Fibroblast of skin of abdomen (primary cell): ENCODE measurements at places on chromosomes 2 and 18.
A peak's percentile ranks its signal among the peaks of the same experiment; 100 is the strongest.

GRCh38 chr2:159046966-159047365 lies 78.5 kb downstream of the TANC1 start:
- DNase-seq: peak; percentile 89

- no peak for DNase-seq
Observed at GRCh38 chr2:239538357-239539052, 137.7 kb upstream of the HDAC4 start.

DNA sequence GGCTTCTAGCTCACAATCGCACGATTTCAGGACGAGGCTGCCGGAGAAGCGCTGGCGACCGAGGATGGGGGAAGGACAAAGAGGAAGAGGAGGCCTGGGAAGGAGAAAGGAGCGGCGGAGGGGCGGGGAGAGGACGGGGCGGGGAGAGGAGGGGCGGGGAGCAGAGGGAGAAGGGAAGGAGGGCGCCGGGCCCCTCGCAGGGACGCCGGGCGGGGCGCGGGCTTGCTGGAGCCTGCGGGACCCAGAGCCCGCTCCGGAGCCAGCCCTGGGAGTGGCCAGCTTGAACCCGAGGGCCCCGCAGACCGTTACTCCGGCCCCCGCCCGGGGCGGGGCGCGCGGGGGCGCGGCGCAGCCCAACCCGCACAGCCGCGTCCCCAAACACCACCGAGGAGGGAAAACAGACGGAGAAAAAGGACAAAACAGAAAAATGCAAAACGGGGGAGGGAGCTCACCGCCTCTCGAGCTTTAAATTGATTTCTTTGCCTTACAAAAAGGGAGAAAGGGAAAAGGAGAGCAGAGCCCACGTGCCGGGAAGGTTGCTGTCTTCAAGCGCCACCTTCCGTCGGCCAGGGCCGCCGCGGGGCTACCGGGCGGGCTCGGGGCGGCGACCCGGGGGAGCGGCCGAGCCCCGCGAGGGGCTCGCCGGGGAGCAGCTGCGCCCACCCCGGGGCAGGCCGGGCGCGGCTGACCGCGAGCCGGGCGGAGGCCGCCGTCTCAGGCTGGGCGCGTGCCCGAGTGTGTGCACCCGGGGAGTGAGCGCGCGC lies 781 bp upstream of the SOX11 start:
- DNase-seq: peak; percentile 84

GRCh38 chr2:106995556-106995955 lies 109.6 kb upstream of the ST6GAL2 start:
- peak; percentile 89 for DNase-seq

- no peak for DNase-seq
Observed at GRCh38 chr18:24459772-24460171, 665 bp upstream of the HRH4 start.

- DNase-seq: no peak
Observed at GRCh38 chr2:21104030-21104660, 19.6 kb upstream of the TDRD15 start.

GRCh38 chr2:232896111-232896510 lies 26.0 kb downstream of the SNORC start:
- no peak for DNase-seq

- DNase-seq: no peak
Observed at GRCh38 chr2:48108455-48108854, 202.2 kb upstream of the FBXO11 start.

GRCh38 chr2:231854616-231855125 lies 68.4 kb downstream of the COPS7B start:
- DNase-seq: no peak

DNA sequence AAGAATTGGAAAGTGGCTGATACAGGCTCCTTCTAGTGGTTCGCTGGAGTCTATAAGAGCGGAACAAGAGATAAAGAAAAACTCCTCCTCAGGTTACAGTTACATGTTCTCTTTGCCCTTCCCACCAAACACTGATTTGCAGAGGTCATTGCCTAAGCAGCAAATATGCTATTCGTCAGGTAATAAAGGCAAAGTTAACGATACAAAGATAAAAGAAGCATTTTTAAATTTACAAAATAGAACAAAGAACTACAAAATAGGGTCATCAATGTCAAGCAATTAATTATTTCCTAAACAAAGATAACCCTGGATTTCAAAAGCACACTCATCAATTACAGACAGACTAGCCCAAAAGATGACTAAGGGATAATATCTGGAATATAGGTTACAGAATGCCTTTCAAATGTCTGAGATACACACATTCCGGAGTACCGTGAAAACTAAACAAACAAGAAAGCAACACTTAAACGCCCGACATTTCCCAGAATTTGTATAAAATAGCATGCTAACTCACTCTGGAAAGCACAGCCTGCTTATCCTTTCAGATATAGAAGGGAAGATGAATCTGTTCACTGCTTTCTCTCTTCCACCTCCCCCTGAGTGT lies 186.4 kb downstream of the MREG start:
- peak; percentile 38 for DNase-seq

DNA sequence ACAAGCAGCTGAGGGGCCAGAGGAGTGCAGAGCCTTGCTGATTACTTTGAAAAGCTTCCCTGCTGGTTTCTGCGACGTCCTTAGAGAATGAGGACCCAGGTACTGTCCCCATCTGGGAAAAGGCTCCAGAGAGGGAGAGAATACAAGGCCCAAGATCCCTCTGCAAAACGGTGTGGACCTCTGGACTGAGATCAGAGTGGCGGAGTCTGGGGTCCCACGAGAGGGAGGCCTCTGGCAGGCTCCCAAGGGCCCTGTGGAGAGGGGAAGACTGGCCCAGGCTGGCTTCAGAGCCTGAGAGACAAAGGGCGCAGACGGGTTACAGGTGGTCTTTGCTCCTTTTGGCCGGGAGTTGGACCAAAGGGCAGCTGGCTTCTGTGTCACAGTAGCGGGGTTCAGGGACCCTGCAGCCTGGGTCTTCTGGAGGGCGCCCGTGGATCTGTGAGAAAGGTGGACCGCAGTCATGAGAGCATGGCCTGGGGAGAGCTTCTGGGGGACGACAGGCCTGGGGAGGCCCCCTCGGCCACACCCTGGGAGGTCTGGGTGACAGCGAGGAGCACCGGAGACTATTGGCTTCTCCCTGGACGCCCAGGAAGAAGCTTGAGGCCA lies 805 bp downstream of the SNORC start:
- DNase-seq: no peak

- DNase-seq: no peak
Observed at GRCh38 chr2:168403736-168404135, 52.3 kb upstream of the CERS6 start.

DNA sequence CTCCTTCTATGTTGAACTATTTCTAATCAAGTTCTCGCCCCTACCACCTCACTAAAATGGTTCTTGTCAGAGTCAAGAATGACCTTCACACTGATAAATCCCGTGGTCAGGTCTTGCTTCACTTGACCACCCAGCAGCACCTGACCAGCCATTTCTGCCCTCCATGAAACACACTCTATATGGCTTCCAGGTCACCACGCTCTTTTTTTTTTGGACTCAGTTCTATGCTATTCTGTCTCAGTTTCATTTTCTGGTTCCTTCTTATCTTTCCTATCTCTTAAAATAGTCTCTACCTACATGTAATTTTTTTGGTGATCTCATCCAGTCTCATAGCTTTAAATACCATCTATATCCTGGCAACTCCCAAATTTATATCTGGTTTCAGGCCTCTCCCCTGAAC lies 11.4 kb downstream of the EIF2AK3 start:
- no peak for DNase-seq

DNA sequence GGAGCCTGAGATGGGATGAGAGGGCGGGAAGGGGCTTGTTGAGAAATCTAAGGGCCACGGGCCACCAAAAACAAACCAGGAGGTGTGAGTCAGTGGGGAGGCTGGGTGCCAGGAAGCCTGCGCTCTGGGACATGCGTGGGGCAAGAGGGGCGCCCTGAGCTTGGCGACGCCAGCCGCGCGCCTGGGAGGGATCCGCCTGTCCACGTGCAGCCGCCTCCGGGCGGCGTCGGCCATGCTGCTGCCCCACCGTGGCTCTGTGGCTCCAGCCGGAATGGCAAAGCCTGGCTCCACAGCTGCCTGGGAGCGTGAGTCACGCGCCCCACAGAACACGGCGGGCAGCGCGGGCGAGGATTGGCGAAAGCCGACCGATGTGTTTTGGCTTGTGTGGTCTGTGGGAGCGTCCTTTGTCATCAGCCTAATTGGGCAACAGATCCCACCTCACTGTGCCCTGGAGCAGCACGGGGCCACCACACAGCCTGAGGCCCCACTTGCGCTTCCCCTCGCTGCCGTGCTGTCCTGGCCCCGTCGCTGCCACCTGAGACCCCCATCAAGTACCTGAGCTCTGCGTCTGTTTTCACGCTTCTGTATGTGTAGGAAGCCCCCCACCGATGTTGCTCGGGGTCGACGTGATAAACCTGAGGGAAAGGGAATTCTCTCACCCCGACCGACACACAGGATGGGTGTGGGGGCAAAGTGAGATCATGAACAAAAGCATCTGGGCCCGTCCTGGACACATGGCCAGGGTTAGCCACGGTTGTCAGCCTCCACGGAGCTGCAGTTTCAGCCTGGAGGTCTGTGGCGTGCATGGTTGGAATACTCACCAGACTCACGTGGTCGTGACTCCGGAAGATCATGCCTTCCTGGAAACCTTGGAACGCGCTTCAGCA lies 80.5 kb downstream of the NFATC1 start:
- peak; percentile 44 for DNase-seq

- DNase-seq: no peak
Observed at GRCh38 chr18:76953156-76953555, 130.8 kb downstream of the ZNF236 start.

GRCh38 chr2:25905126-25905525 lies 26.8 kb upstream of the ASXL2 start:
- DNase-seq: no peak

DNA sequence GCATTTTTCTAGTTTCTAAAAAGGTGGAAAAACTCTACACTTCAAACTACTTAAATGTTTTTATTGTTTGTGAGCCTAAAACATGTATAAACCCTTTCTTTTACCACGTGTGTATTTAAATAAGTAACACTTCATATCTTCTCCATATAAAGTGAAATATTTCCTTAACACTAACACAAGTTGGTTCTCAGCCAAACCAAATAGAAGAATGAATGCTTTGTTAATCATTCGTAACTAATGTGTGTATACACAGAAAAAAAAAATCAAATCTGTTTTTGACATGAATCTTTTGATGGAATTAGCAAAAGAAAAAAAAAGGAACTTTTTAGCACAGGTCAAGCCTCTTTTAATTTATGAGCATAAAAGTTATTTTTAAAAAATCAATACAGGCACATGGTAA lies 89.3 kb downstream of the EHBP1 start:
- peak; percentile 65 for DNase-seq

- no peak for DNase-seq
Observed at GRCh38 chr2:239763433-239764097, 261.6 kb downstream of the NDUFA10 start.

- DNase-seq: no peak
Observed at GRCh38 chr2:171210864-171211431, 50.3 kb upstream of the TLK1 start.

DNA sequence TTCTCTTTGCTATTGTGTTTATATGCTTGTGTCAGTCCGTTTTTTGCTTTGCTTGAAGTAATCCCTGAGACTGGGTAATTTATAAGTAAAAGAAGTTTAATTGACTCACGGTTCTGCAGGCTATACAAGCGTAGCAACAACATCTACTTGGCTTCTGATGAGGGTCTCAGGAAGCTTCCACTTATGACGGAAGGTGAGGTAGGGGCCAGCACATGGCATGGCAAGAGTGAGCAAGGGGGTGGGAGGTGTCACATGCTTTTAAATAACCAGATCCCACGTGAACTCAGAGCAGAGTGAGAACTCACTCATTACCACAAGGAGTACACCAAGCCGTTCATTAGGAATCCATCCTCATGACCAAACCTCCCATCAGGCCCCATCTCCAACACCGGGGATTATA lies 540.3 kb downstream of the TDRD15 start:
- DNase-seq: no peak

- no peak for DNase-seq
Observed at GRCh38 chr2:192585418-192585817, 390.7 kb upstream of the TMEFF2 start.

DNA sequence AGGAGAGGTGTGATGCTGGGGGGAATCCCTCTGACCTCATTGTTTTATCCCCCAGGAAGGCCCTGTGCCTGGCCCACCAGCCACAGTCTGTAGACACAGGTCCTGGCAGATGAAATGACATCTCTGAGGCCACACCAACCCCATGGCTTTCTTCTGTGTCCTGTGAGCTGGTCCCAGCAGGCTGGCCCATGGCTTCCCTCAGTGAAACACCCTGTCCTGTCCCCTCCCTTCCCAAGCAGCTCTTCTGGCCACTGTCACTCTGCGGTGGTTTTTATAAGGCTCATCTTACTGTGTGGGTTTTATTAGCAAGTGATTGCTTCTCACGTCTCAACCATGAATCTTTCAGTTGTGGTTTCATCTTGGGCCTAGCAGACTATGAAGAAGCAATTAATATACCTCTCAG lies 102.8 kb upstream of the STPG4 start:
- no peak for DNase-seq

DNA sequence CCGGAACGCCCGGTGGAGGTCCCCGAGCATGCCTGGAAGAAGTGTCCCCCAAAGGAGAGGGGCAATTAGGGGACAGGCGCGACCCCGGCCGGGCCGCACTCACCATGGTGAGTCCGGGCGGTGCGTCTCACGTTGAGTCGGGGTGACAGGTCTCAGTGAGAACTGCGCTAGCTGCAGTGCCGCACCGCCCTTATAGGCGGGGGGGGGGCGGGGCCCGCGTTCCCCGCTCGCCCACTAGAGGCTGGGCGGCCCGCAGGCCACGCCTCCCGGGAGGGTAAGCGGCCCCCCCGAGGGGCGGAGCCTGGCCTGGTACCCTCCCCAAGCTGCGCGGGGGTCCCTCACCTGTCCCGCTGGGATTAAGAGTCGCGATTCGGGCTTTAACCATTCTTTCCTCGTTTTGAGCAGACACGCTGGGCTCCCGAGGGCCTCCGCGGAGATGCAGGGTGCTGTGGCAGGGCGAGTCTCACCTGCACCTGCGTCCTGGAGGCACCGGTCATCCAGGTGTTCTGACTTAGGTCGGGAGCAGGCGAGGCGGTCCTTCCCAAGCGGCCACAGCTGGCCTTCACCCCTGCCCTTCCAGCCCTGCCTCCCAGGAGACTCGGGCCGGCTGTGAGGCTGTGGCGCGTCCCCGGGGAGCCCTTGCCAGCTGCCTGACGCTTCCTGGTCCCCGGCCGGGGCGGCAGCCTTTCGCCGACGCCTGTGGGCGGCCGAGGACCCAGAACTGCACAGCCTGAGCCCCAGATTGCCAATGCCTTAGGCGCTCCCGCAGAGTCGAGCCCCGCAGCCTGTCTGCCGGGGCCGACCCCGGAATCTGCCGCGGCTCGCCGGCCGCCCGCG lies at the start of gene TUBA4A:
TUBA4A (minus strand) TSS at position 166 of the 837 bp plus-strand sequence; CDS start at position 106, 60 bp downstream.
- DNase-seq: peak; percentile 37

DNA sequence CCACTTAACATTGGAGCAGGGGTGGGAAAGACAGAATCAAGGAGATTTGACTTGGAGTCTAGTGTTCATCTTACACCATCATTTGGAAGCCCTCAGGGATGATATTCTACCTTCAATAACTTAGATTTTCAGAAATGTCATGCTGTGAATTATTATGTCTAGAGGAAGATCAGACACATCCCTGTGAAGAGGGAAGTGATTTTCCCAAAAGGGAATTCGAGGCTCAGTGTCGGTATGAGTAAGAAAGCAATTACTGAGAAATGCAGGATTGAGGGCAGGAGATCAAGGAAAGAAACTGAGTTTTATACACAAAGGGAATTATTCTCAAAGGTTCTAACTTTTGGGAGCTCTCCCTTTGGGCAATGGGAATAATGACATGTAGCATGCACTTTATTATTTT lies 25.6 kb upstream of the ATIC start:
- no peak for DNase-seq
